ENCODE measurements at places on chromosomes 2 and 18. TPM values are rescaled to one million over a fixed set of nuclear protein-coding genes. Genes with fewer than 3 reads are reported as not detected.

PMAIP1 gene
- total RNA-seq: 11.7 TPM

PHOSPHO2 gene
- 3.0 TPM for total RNA-seq

ANKRD29 gene
- total RNA-seq: 16.2 TPM

DOCK10 gene
- total RNA-seq: 26.5 TPM

DPP4 gene
- total RNA-seq: 0.56 TPM

CD8B2 gene
- total RNA-seq: not detected

VIL1 gene
- total RNA-seq: 0.20 TPM

BOK gene
- 35.5 TPM for total RNA-seq

ST8SIA3 gene
- total RNA-seq: not detected

DPYSL5 gene
- 3.6 TPM for total RNA-seq

DTYMK gene
- 147 TPM for total RNA-seq

AOX1 gene
- 4.7 TPM for total RNA-seq

ASB18 gene
- total RNA-seq: not detected

GMCL1 gene
- total RNA-seq: 9.9 TPM

RUFY4 gene
- not detected for total RNA-seq

DNPEP gene
- 61.5 TPM for total RNA-seq

PSMA8 gene
- total RNA-seq: not detected

VIT gene
- total RNA-seq: not detected

SLC9A2 gene
- total RNA-seq: 2.8 TPM

NAT8 gene
- not detected for total RNA-seq

ARPC2 gene
- 295 TPM for total RNA-seq

SERPINB2 gene
- not detected for total RNA-seq

ATP8B1 gene
- 6.8 TPM for total RNA-seq

DCC gene
- not detected for total RNA-seq

GAREM1 gene
- total RNA-seq: 4.3 TPM

SNTG2 gene
- not detected for total RNA-seq

PER2 gene
- 7.3 TPM for total RNA-seq

SERPINB7 gene
- total RNA-seq: 1.7 TPM

ASXL3 gene
- total RNA-seq: not detected

ATP6V1B1 gene
- total RNA-seq: 2.7 TPM

All from A549 treated with Mapracorat at 1 μM for 4 hours (cell line).